ENCODE measurements at places on chromosomes 1 and 21.

GRCh38 chr21:46060596-46061061 is 37.3 kb upstream of the COL6A2 start:
- peak; percentile 92 for DNase-seq

DNA sequence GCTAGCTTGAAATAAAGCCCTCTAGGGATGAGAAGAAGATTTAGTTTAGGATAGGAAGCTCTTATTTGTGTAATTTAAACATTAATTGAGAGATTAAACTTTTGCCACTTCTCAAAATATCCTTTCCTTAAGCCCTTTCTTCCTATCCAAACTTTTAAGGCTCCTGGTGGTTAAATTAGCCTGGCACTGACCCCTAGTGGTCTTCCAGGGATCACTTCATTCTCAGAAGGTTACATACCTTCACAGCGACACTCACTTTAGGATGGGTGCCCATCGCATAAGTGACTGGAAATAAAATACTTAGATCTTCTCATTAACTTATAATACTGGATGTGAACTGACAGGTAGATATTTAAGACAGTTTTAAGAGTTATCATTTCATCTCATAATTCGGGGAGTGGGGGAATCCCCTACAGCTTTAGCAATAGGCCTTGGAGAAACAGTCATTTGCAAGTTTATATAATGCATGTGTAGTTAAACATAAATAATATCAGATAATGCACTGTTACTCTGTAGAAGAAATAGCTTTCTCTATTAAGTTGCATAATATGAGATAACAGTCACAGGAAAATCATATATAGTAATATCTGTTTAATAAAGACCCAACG is 7.4 kb downstream of the LHX9 start:
- peak; percentile 63 for DNase-seq

DNA sequence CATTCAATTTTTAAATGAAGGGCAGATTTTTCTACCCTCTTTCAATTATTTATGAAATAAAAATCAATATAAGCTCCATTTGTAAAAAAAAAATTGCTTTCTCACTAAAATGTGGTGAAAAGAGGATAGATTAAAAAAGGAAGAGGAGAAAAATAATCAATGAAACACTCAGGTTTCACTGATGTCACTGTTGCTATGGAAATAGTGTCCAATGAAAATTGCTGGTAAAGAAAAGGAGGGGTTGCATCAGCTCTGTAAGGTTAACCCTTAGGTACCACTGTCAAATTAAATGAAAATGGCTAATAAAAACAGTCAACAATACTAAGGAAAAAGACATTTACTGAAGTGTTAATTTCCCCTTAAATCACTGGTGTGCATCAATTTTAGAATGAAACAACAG is 91.6 kb upstream of the TTC39A start:
- DNase-seq, result peak; percentile 70

DNA sequence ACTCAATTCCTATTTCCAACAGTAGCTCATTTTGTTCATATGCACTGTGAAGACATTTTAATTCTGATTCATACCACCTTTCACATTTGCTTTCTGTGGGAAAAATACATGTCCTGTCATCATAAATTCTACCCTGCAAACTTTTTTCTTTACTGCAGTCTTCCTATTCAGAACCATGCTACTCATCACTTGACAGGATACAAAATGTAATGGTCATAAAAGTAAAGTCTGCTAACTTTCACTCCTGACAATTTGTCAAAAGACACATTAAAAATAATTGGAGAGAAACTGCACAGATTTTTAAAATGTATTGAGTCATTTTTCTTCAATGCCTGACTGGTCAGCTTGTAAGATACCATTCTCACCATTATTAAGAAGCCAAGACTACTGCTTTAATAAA is 1817.1 kb downstream of the BRINP3 start:
- DNase-seq, result no peak

DNA sequence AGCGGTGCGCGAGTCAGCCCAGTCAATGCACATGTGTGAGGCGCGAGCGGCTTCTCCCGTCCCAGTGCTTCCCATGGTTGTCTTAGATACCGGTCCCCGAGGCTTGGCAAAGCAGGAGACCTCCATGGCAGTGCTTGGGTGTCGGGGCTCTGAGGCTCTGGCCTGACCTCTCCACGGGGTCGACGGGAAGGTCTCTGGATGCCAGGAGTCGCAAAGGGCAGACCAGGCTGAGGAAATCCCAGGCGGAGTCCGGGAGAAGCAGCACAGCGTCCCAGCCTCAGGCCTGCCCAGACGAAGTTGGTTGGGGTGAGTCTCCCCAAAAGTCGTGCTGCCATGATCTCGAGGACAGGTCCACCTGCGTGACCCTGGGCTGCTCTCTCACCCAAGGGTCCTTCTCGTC is 3881.6 kb downstream of the SRGAP2C start:
- DNase-seq, result no peak

DNA sequence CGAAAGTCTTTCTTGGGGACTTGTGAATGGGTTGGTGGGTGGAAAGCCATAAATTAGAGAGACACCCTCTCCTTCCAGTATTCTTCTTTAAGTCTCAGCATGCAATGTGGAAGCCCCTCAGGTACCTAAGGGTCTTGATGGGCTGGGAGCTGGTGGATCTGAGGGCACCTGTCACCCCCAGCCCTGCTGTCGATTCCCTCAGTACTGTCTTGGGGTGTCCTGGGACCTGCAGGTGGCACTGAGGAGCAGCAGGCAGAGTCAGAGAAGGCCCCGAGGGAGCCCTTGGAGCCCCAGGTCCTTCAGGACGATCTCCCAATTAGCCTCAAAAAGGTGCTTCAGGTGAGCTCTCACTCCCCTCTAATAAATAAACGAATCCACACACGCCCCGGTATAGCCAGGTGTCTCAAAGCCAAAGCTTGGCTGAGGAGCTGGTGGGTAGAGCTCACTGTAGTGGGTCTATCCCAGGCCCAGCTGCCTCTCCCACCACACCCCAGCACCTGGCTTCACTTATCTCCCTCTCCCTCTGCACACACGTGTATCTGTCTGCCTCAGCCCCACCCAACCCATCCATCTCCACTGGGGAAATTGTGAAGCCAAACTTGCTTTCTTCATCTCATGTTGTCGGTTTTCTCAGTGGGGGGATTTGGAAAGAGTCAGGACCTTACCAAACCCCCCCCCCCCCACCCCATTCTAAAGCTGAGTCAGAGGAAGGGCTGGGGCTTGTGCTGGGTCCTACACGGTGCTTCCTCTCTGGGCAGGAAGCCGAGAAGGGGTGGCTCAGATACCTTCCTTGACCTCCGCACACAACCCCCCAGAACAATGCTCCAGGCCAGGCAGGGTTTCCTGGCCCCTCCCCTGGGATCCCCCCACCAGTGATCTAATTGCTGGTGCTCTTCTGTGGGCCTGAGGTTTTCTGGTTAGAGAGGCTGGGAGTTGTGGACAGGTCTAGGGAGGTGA is 1.6 kb downstream of the ADAM15 start:
- DNase-seq, result no peak

GRCh38 chr21:29205009-29205408 is 74.6 kb downstream of the MAP3K7CL start:
- no peak for DNase-seq

GRCh38 chr1:90989990-90990389 is 31.8 kb downstream of the ZNF644 start:
- DNase-seq, result no peak

DNA sequence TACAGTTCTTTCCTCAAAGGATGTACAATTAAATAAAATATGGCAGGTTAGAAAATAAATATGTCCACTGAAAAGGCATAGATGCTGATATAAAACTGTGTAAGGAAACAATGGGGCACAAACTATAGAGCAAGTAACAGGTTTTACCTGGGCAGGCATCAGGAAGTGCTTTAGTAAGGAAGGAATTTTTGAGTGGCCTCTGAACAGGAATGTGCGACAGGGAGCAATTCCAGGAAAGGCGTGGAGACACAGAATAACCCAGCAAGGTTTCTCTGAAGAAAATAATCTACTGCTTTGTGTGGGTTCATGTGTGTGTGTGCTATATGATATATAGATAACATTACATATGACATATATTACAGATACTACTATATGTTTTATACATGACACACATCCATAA is 128.4 kb downstream of the RGS21 start:
- peak; percentile 7 for DNase-seq

DNA sequence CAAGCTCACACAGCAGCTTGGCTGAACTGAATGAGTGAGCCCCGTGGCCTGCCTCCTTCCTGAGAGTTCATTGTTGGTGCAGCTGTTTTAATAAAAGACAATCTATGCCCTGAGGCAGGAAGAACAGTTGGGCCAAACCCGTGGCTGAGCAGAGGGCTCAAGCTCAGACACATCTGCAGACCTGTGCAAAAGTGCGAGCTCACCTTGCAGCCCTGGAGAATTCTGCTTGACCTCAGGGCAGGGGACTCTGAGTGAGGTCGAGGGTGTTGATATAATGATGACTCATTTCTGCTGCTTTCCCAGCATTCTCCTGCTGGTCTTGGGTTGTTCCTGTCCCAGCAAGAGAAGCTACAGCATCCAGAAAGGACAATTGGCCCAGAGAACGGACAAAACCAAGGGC is 61.0 kb downstream of the ATP5PO start:
- DNase-seq, result peak; percentile 51

GRCh38 chr1:178552856-178553255 is 39.9 kb downstream of the TEX35 start:
- DNase-seq, result no peak

GRCh38 chr1:192862271-192862670 is 53.4 kb downstream of the RGS2 start:
- no peak for DNase-seq

- peak; percentile 72 for DNase-seq
These were observed 73.2 kb upstream of the DNAJC6 start for GRCh38 chr1:65235867-65236805.

- DNase-seq, result no peak
These were observed 33.2 kb upstream of the KIAA0040 start for GRCh38 chr1:175225805-175226129.

All from renal cortical epithelial cell (primary cell).